Stimulated activated CD8-positive, alpha-beta memory T cell treated with anti-CD3 and anti-CD28 coated beads, Interleukin-4, amount 100 ng/mL, for 24 hours (primary cell): ENCODE measurements at places on chromosomes 3 and 15.

- DNase-seq: no peak
Measured at GRCh38 chr3:197701841-197702240, 34.9 kb downstream of the RUBCN start.

- DNase-seq: no peak
Measured at GRCh38 chr3:143605233-143605950, 242.9 kb downstream of the SLC9A9 start.

DNA sequence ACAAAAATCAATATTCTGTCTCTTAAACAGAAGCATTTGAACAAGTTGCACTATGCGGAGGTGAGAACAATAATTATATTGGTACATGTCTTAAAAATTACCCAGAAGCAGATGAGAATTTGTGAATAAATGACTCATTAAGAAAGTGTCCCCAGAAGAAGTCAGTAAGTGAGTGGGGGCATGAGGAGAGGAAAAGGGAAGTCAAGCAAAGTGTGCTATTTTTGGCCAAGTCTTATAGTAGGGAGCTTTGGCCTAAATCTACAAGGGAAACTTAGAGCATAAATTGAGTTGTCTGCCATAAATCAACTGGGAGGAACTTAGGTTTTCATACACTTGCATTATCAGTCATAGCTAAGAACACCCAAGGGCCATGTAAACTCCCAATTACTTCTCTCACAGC, 86.9 kb upstream of the SATB1 start:
- DNase-seq: no peak

DNA sequence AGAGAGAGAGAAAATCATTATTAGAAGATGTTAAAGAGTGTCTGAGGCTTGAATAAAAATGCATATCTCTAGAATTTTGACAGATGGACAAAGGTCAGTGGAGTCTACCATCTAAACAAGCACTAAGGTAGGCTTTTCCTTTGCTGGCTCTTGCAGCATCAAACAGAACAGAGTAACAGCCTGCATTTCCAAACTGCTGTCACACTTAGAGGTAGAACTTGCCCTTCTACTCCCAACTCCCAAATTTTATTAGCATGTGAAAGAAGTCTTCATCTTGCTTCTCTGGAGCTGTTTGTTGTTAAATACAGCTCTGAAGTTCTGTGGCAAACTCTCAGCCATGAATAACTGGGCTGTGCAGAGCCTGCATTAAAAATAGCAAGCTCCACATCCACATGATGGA, 4.1 kb upstream of the MB21D2 start:
- DNase-seq: no peak

DNA sequence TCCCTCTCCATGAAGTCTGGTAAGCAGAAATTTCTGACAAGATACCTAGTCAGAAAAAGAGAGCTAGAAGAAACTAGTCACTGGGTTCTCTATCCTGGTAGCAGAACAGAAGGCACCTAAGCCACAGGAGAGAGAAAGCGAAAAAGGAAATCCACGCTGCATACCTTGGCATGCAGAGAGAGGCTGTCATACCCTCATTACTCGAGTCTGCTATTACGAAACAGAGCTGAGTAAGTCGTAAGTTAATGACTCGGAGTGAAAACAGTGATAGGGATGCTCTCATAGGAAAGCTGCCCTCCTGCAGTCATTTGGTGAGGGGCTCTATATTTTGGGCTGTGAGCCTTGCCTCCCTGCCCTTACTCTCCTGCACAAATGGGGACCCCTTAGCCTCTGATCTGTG, 16.2 kb downstream of the CLRN1 start:
- no peak for DNase-seq

DNA sequence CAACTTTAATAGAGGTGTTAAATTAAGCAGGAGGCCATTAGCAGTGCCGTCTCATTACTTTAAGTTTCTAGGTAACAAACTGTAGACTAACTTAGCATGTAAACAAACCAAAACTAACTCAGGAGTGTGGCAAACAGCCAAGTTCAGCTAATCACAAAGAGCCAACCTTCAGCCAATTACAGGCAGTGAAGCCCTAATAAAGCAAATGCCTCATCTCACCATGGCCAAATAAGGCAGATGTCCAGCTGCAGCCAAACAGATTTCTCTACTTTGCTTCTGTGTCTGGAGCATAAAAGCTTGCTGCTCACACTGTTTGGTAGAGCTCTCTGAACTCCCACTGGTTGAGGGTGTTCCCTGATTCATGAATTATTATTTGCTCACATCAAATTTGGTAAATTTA, 835.4 kb upstream of the GBE1 start:
- no peak for DNase-seq

DNA sequence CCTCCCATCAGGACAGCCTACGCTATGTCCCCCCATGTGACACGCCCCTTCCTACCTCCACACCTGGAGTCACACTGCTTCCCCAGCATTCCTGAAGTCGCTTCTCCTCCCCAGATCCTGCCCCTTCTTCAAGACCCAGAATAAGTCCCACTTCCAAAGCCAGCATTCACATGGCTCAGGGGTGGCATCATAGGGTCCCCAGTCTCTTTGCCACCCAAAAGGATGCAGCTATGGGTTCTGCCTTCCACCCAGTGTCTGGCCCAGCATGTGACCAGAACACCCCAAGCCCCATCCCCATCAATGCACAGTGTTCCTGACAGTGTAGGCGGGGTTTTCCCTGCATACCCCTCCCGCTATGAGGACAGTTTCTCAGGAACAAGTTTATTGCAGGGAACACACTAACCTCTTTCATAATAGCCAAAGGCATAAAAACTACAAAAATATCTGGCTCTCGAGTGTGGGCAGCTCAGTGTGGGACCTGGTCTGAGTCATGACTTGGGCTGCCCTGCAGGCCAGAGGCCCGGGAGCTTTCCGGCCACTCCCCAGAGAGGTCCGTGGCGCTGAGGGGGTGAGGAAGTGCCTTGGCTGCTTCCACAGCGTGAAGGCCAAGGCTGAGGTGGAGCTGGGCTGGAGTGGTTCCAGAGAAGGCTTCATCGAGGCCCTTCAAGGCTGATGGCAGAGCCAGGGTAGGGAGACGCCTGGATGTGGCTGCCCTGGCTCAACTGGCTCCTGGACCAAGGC, 5.8 kb downstream of the ISLR start:
- DNase-seq: no peak

- DNase-seq: no peak
Measured at GRCh38 chr15:44427756-44428724, 611 bp downstream of the CTDSPL2 start.

GRCh38 chr3:15601399-15602145, at the start of the genes BTD and HACL1:
BTD (plus strand) TSS chr3:15601745; CDS start chr3:15635440, 33,695 bp downstream.
HACL1 (minus strand) TSS chr3:15601569; CDS start chr3:15601463, 106 bp downstream.
- DNase-seq: peak; percentile 99

DNA sequence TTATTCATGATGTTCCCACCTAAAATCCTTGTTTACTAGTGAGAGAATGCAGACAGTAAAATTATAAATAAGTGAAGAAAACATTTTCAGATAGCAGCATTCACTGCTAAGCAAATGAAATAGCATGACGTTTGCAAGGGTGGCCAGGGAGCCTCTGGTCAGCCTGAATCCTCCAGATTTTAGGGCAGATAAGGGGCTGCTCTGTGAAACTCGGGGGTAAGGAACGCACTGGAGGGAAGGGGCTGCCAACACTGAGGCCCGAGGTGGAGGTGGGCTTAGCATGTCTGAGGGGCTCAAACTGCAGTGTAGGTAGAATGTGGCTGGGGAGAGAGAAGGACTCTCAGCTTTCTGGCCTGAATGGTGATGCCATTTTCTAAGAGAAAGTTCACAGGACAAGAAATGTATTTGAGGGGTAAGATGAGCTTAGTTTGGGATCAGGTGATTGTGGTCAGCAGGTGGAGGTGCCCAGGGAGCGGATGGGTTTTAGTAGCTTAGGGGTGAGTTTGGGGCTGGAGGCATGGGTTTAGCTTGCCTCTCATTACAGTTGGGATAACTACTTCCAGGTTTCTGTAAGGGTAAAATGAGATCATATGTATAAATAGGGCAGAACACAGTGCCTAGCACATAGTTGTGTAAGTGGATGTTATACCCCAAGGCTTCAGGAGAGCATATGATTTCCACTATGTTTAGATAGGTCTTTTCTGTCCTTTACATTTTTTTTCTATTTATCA, 20.5 kb downstream of the GPR171 start:
- no peak for DNase-seq

DNA sequence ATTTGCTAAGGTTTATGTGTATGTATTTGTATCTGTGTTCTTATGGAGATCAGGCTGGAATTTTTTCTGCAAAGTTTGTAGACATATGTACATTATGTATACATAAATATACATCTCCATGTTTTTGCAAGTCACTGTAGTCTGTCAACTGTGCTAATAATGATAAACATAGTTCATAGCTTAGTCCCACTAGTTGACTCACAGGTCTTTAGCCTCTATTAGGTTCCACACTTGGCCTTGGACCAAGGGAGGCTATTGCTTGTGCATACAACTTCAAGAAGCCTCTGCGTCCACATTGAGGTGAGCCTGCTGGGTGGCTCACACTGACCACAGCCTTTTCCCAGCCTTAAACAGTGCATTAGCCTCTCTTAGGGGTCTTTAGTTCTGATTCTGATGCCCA, 243.8 kb upstream of the PEX5L start:
- DNase-seq: no peak

- DNase-seq: no peak
Measured at GRCh38 chr15:98909968-98910885, 97.4 kb downstream of the PGPEP1L start.

- no peak for DNase-seq
Measured at GRCh38 chr15:80568876-80569605, 126.1 kb upstream of the ABHD17C start.

DNA sequence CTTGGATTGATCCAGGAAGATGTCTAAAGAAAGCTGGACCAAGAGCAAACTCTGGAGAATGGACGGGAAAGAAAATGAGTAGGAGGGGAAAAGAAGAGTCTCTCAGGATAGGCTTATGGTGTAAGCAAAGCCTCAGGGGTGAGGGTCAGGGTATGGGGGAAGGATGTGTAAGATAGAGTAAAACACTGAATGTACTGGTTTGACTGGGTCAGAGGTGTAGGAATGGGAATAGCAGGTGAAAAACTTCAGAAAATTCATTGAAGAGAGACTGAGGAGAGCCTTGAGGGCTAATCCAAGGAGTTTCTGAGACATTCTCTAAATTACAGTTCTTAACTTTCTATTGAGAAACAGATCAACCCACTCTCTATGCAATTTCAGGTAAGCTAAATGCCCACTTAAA, 857.3 kb downstream of the FHIT start:
- DNase-seq: no peak

DNA sequence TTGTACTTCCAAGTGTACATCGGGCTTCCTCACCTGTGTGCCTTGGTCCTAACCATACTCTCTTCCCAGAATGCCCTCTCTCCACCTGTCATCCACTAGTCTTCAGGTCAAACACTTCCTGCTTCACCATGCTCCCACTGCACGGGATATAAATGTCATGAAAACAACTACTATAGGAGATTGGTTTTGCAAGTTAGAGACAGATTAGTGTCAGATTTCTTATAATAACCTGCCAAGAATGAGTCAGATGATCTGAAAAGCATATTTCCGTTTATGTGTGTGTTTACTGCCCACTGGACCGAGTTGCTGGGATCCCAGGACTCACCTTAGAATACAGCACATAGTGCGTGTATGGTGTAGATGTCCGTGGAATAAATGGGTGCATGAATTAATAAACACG, 21.4 kb downstream of the PLA1A start:
- DNase-seq: no peak

DNA sequence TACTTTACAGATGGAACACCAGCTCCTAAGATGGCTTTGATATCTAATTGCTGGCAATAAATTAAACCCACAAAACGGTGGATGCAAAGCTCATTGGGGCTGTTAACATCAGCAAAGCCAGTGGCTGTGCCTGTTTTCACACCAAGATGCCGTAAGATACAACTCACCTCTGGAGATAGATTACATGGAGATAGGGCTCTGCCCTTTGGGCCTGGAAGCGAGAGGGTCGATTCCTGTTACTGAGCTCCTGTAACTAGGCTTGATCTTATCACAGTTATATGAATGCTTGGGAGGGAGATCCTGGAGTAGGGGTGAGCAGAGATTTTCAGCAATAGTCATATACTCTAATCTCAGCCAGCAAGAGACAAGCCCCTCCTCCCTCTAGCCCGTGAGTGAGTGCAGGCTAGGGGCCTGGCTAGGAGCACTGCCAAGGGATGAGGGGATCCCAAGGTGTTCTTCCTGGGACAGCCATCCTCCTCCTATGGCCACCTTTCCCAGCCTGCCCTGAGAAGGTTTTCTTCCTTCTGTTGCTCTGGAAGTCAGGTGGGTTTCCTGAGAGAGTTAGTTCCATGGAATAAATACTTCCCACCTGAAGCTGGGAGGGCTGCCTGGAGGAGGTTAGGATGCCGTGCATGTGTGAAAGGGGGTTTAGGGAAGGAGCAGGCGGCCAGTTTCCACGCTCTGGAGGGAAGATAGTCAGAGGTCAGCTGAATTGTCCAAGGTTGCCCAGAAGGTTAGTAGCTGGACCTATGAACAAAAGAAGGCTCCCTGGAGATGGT, 18.1 kb upstream of the DOCK3 start:
- no peak for DNase-seq

GRCh38 chr3:78506581-78507195, 1261.1 kb downstream of the ROBO1 start:
- no peak for DNase-seq

- no peak for DNase-seq
Measured at GRCh38 chr3:136543385-136543784, 208.8 kb downstream of the STAG1 start.

DNA sequence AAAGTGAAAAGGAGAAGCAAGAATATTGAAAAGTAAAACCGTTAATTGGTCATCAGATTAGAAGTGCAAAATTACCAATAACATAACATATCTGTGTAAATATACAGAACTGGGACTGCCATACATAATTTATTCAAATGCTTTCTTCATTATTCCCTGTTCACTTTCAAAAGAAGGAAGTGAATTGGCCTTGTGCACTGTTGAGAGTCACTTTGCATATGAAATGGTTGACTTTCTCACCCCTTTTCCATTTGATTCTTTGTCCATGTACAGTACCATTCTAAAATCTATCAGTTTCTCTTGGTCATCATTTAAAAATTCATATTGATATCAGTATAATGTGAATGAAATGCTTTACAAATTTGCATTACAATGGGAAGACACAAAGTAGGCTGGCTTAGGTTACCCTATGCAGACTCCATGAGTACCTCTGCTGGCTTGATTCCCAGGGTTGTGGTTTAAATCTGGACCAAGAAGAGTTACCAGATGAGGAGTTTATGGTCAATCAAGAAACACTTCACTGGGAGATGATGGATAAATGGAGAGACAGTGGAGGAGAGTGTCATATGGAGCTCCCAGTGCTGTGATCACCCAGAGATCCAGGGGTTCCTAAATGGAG, 210.9 kb upstream of the TOPAZ1 start:
- no peak for DNase-seq

- no peak for DNase-seq
Measured at GRCh38 chr3:118809696-118810498, 224.7 kb downstream of the IGSF11 start.

- no peak for DNase-seq
Measured at GRCh38 chr3:43968465-43968864, 273.2 kb upstream of the TOPAZ1 start.
